ENCODE measurements at places on chromosomes 12 and 14.
A peak's percentile ranks its signal among the peaks of the same experiment; 100 is the strongest.

DNA sequence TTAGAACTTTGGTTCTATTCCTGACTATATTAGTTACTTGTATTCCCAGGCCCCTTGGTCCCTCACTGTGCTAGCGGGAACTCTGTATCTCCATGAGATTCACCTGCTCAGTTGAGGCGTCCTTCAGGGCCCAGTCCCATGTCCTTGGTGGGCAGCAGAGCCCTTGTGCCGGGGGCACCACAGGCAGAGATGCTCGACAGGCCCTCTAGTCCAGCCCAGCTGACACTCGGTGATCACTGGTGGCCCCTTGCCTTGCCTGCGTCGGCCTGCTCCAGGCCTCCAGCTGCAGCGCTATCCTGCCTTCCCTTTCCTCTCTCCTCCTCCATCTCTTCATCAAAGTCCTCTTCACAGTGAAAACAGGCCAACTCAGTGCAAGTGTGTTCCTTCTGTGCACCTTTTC is 70.0 kb downstream of the ANKRD9 start:
- DNase-seq, result no peak

DNA sequence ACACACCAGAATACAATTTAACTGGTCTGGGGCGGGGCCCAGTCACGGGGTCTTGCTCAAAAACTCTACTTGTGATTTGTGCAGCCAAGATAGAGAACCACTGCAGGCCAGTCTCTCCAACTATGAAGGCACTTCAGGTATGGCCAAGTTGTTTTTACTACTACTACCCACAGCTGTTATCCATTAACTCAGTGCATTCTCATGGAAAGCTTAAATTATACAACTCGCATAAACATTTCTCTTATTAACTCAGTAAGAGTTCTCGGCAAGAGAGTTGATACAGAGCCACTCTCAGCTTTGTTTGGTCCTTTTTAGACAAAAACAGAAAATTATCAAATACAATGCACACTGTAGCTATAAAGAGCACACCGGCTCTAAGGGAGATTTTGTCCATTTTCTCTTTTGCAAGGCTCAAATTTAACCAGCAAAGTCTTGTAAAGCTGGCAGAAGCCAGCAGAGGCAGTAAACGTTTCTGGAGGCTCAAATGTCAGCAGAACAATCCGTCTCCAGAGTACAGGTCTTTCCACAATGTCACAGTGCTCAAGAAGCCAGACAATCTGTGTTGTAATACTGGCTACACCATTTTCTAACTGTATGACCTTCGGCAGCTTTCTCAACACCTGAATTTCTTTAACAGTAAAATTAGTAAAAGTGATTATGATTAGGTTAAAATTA is 85.9 kb downstream of the PTGER2 start:
- peak; percentile 70 for DNase-seq

DNA sequence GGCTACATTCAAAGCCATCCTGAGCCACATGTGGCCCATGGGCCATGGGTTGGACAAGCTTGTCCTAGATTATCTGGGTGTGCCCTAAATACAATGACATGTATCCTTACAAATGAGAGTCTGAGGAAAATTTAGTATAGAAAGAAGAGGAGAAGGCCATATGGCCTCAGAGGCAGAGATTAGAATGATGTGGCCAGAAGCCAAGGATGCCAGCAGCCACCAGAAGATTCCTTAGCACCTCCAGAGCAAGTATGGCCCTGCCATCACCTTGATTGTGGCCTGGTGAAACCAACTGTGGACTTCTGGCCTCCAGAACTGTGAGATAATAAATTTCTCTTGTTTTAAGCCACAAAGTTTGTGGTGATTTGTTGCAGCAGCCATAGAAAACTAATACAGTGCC is 436.9 kb downstream of the RGS6 start:
- no peak for DNase-seq

GRCh38 chr12:9037431-9037830 is 48.1 kb downstream of the KLRG1 start:
- DNase-seq, result no peak

DNA sequence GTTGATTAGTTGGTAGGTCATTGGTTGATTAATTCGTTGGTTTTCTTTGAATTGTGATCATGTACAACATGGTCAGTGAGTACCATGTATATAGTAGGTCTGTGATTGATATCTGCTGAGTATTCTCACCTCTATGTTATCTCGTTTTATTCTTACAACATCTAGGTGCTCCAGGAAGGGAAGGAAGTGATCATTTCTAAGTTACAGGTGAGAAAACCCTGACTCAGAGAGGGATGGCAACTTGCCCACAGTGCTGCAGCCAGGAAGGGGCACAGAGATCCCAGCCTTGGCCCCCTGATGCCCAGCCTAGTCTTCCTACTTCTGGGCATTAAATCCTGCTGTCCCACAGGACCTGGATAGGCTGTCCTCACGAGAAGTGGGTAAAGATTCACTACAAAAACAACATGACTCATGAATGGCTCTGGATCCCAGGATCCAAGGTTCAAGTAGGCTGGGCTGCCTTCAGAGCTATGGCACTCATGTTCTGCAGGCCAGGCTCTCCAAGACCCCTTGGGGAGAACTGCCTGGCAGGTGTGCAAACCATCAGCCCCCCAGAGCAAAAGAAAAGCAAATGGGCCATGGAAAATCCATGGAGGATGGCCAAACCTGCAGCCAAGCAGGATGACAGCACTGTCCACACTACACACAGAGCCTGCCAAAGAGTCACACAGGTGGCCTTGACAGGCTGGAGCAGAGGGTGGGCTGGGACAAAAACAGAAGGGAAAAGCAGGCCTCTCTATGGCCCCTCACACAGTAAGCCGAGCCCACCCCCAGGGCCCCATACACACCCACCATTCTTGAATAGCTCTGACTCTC is 146.2 kb downstream of the BCL11B start:
- DNase-seq, result no peak

DNA sequence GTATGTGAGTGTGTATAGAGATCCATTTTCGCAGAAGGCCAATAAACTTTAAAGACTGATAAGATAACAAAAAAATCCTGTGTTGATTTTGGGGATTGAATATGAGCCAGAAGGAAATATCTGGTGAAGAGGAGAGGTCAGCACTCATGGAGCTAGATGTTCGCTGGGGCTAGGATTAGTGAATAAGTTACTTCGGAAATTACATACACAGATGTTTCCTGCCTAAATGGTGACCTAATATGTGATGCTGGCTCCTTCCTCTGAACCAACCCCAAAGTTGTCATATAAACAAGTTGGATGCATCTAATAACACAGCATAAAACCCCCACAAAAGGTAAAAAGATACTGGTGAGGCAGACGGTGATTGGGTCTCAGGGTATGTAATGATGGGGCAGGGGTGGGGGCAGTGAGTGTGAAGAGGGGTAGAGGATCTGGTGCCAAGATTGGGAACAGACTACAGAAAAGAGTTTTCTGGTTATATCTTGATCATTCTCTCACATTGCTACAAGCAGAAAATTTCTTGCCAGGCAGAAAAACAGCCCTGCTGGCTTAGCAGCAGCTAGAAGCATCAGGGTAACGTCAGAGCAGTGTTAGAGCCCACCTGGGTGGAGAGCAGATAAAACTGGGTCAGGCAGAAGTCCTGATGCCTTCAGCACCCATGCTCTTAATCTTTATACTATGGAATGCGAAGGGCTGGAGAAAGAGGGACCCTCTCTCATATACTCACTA is 140.4 kb upstream of the GZMB start:
- no peak for DNase-seq

DNA sequence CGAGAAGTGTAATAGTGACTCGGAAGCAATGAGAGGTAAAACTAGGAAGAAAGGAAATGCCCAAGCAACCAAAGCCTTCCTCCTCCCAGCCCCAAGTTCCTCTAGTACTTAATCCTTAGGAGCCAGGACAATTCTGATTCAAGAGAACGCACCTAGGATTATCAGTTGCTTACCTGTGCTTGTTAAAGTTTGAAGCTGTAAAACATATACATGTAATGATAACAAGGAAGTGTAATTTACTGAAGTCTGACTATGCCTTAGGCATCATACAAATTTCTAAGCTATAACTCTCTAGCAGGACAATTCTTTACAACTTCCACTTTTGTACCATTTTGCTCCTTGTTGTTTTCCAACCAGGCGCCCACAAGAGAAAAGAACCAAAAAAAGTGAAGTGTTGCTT is 92.8 kb upstream of the OSBPL8 start:
- DNase-seq, result no peak

GRCh38 chr12:69630191-69630590 is 19.5 kb upstream of the LRRC10 start:
- peak; percentile 15 for DNase-seq

DNA sequence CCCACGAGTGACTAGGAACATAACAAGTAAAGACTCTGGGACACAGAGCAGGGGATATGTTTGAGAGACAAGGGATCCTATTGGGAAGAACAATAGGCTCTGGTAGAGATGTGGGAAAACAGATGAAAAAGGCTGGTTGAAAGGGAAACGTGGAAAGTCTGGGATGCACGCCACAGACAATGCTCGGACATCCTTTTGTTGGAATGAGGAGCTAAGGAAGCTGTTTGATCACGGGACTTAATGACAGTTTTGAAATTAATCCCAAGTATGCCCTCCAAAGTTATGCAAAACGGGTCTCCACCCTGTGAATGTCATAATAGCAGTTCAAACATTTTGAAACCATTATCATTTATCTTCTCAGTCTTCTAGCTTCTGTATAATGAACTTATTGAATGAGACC is 31.7 kb upstream of the ANO2 start:
- no peak for DNase-seq

- peak; percentile 34 for DNase-seq
Observed at GRCh38 chr12:71476513-71476912, 36.9 kb downstream of the LGR5 start.

GRCh38 chr12:69309461-69309860 is 38.7 kb upstream of the LYZ start:
- DNase-seq, result peak; percentile 20

GRCh38 chr12:27123642-27124041 is 41.3 kb upstream of the C12orf71 start:
- peak; percentile 41 for DNase-seq

DNA sequence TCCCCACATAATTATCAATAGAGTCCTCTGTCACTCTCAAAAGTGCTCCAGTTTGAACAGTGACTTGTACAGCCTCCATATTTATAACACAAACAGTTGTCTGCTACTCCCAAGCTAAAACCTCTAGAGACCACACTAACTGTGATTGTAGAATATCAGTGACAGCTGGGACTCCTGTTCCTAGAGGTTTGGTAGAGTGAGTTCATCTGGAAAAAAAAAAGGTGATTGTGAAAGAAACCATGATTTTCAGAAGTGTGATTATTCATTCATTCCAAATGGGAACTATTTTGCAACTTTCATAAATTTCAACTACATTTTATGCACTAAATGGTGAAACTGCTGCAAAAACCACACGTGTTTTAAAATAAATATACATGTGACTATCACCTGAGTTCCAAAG is 128.0 kb upstream of the PLXNC1 start:
- no peak for DNase-seq

DNA sequence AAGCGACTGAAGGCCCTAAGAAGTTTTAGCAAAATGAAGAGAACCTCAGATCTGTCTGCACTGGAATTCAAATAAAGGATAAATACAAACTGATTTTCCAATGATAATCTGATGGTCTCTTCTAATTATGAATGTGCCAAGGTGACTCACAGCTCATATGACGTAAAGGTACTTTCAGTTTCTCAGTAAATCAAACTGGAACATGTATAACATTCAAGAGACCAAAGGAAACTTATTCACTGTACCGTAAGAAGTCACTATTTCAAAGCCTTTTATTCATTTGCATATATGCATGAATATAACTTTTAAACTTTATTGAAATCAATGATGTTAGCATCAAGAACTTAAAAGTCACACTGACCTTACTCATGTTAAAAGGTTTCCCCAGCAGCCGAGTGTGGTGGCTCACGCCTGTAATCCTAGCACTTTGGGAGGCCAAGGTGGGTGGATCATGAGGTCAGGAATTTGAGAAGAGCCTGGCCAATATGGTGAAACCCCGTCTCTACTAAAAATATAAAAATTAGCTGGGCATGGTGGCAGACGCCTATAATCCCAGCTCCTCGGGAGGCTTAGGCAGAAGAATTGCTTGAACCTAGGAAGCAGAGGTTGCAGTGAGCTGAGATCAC is 52.2 kb downstream of the ATXN2 start:
- DNase-seq, result peak; percentile 57

DNA sequence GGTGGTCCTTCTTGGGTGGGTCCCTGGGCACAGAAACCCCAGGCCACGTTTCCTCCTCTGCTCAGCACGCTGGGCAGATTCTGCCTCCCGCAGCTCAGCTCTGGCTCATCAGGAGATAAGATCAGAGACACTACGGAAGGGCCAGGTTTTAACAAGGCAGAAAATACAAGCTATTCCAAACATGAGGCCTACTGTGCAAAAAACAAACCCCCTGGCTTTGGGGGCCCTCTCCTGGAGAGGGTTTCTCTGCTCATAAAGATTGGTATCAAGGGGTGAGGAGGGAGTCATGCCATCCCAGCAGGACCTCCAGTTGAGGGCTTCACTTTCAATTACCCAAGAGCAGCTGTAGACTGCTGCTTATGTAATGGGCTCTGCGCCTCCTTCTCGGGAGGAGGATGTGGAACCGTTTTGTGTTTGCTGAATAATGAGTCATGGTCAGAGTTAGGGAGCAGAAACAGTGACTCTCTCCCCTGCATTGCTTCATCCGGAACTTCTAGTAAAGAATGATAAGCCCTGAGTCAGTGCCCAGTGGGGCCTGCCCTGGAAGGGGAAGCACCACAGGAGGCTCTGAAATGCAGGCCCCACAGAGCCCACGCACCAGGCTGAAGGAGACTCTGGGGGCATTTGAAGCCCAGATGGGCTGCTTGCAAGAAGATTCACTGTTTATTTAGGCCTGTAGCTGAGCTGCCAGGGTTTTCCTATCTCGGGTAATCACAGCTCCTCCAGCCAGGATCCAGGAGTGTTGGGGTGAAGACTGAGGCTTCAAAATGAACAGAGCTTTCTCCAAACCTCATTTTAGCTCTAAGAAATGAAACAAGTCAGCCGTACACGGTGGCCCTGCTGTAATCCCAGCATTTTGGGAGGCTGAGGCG is 79.3 kb downstream of the SSPN start:
- peak; percentile 100 for DNase-seq

GRCh38 chr14:54775486-54776140 is 127.0 kb downstream of the GCH1 start:
- no peak for DNase-seq

DNA sequence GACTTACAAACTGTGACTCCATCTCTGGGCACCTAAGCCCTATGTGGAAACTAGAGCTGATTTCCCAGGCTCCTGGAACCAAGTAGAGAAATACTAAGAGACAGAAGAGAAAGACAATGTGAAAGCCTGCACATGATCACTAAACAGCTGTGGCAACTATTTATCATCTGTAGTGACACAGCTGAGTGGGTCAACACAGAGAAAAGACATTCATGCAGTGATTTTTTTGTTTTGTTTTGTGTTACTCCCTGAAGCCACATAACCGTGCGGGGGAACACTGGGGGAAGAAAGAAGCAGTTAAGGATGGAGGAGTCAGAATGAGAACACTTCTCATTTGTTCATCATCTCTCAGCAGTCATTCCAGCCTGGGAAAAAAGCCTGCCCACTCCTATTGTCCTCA is 1.5 kb downstream of the PRR4 start:
- no peak for DNase-seq

GRCh38 chr14:68969278-68970033 is 9.6 kb downstream of the ACTN1 start:
- peak; percentile 5 for DNase-seq

- no peak for DNase-seq
Observed at GRCh38 chr14:91103116-91103515, 10.8 kb upstream of the DGLUCY start.

GRCh38 chr12:28583701-28584261 is 393.5 kb downstream of the CCDC91 start:
- DNase-seq, result peak; percentile 75

- DNase-seq, result no peak
Observed at GRCh38 chr14:66104486-66104885, 381.7 kb upstream of the CCDC196 start.

GRCh38 chr12:42091769-42092168 is 52.9 kb downstream of the GXYLT1 start:
- no peak for DNase-seq
